Parietal lobe (tissue), 2 donors: ENCODE measurements at places on chromosomes 1 and 21. TPM values are rescaled to one million over a fixed set of nuclear protein-coding genes. Genes with fewer than 3 reads are reported as not detected.

The MATN1 gene
- 0.31 TPM for total RNA-seq

The SPRR2B gene
- not detected for total RNA-seq

The FCRL4 gene
- total RNA-seq, result not detected

The NCMAP gene
- total RNA-seq, result not detected

The SDC3 gene
- total RNA-seq, result 84.5 TPM

The DIPK1A gene
- total RNA-seq, result 17.2 TPM

The FAM167B gene
- total RNA-seq, result not detected
